AG04450 (cell line): ENCODE measurements at places on chromosomes 3 and 15. TPM values are rescaled to one million over a fixed set of nuclear protein-coding genes. Genes with fewer than 3 reads are reported as not detected.

Gene NR1I2
- not detected in 2 replicates for polyA plus RNA-seq

Gene CCR3
- polyA plus RNA-seq, result not detected in 2 replicates

Gene ATP2B2
- 0.01 TPM in 2 replicates for polyA plus RNA-seq

Gene BBS4
- 23.5 and 25.7 TPM in 2 replicates for polyA plus RNA-seq

Gene APOD
- polyA plus RNA-seq, result 0.41 and 0.56 TPM in 2 replicates

Gene PATL2
- polyA plus RNA-seq, result 0.17 and 0.50 TPM in 2 replicates

Gene SERINC4
- 0.05 TPM in 1 of 2 replicates, not detected in the other for polyA plus RNA-seq

Gene MTMR10
- polyA plus RNA-seq, result 12.9 and 17.7 TPM in 2 replicates

Gene CKMT1A
- polyA plus RNA-seq, result not detected in 2 replicates

Gene VIPR1
- polyA plus RNA-seq, result not detected in 2 replicates

Gene SST
- not detected in 2 replicates for polyA plus RNA-seq

Gene GPR149
- polyA plus RNA-seq, result not detected in 2 replicates

Gene TMEM207
- not detected in 2 replicates for polyA plus RNA-seq

Gene PAQR9
- polyA plus RNA-seq, result not detected in 2 replicates

Gene ZNF662
- polyA plus RNA-seq, result 1.3 TPM in 2 replicates

Gene P2RY12
- not detected in 2 replicates for polyA plus RNA-seq
